Activated T-helper 1 cell treated with anti-CD3 and anti-CD28 coated beads, Interleukin-12 subunit alpha, Interleukin-12 subunit beta, Interleukin-2, Interleukin-4 antibody, amounts not matched to agents 30 ng/mL and 10 ng/mL and 1 ng/mL, durations not matched to agents 14 hours and 24 hours and 36 hours (primary cell): ENCODE measurements at places on chromosomes 16 and 17.

DNA sequence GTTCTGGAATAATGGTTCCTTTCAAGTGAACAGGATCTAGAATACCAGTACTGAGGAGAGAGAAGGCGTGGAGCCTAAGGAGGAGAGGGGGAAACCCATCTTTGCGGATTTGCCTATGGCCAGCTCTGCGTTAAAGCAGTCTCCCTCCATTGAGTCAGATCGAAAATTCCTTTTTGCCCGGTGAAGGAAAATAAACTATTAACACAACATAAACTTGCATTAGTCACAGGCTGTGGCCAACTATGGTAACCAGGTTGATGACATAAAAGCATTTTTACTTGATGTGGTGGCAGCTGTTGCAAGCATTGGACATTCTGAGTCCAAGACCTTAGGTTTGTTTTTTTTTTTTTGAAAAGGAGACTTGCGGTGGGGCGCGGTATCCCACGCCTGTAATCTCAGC is 8.9 kb downstream of the LDAF1 start:
- no peak overlapping the region for H3K4me3 ChIP-seq
- no peak for DNase-seq
- no peaks in the 10 kb centered on the region for H3K27me3 ChIP-seq

- H3K27ac ChIP-seq: no peak overlapping the region
- DNase-seq: no peak
- H3K4me1 ChIP-seq: no peaks in the 10 kb centered on the region
- no peaks in the 10 kb centered on the region for H3K27me3 ChIP-seq
- H3K36me3 ChIP-seq: no peaks in the 10 kb centered on the region
- H3K4me3 ChIP-seq: no peak overlapping the region
Measured at GRCh38 chr16:85291302-85292148, 179.3 kb upstream of the CIBAR2 start.

GRCh38 chr17:31387438-31387837 is 4.0 kb upstream of the RAB11FIP4 start:
- H3K4me3 ChIP-seq: no peak overlapping the region
- H3K4me1 ChIP-seq: peaks cover 6% of the 10 kb centered on the region
- no peak overlapping the region for H3K27ac ChIP-seq
- no peak for DNase-seq
- H3K36me3 ChIP-seq: peaks cover 2% of the 10 kb centered on the region

- H3K4me3 ChIP-seq: no peak overlapping the region
- H3K4me1 ChIP-seq: peaks cover 18% of the 10 kb centered on the region
- H3K27me3 ChIP-seq: no peaks in the 10 kb centered on the region
- peak overlapping the region; percentile 12 for H3K27ac ChIP-seq
- no peak for DNase-seq
- peaks cover 72% of the 10 kb centered on the region for H3K36me3 ChIP-seq
Measured at GRCh38 chr17:80349151-80349651, 65.8 kb upstream of the ENDOV start.

GRCh38 chr17:73414171-73414955 is 102.6 kb upstream of the CDC42EP4 start:
- no peaks in the 10 kb centered on the region for H3K27me3 ChIP-seq
- H3K4me3 ChIP-seq: no peak overlapping the region
- no peaks in the 10 kb centered on the region for H3K36me3 ChIP-seq
- H3K27ac ChIP-seq: no peak overlapping the region
- no peaks in the 10 kb centered on the region for H3K4me1 ChIP-seq
